GM10248 (cell line): ENCODE measurements at places on chromosomes 3 and 15.

DNA sequence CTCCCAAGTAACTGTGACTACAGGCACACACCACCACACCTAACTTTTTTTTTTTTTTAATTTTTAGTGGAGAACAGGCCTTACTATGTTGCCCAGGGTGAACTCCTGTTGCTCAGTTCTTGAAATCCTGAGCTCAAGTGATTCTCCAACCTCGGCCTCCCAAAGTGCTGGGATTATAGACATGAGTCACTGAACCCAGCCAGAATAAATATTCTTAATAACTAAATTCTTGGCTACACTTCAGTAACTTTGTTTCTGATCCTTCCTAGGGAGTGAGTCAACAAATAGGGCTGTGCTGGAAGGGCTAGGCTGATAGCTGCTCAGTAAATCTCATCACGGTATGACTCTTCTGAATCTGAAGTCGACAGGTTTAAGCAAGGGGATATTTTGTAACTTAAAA is 56.6 kb downstream of the P3H2 start:
- DNase-seq, result no peak

- DNase-seq, result no peak
Observed at GRCh38 chr3:104612218-104612617, 754.5 kb upstream of the ALCAM start.

GRCh38 chr15:90230071-90230494 is 3.7 kb downstream of the CIB1 start:
- DNase-seq, result no peak

DNA sequence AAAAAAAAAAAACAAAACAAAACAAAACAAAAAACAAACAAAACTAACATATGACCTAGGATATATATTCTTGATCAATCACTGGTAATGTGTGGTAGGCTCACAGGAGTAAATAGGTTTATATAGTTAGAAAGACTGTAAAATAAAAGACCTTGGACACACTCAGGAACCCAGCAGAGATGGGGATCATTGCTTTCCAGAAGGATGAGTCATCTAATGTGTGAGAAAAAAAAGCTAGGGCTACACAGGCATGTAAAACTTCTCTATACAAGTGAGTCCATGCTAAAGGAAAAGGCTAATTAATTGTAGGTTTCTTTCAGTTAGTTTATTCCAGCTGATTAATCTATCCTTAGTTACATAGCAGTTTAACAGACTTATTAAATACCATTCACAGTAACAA is 710.3 kb upstream of the ARPP21 start:
- no peak for DNase-seq

- no peak for DNase-seq
Observed at GRCh38 chr3:121648219-121648958, 12.3 kb downstream of the HCLS1 start.

- DNase-seq, result no peak
Observed at GRCh38 chr3:22129101-22129500, 378.1 kb upstream of the ZNF385D start.

DNA sequence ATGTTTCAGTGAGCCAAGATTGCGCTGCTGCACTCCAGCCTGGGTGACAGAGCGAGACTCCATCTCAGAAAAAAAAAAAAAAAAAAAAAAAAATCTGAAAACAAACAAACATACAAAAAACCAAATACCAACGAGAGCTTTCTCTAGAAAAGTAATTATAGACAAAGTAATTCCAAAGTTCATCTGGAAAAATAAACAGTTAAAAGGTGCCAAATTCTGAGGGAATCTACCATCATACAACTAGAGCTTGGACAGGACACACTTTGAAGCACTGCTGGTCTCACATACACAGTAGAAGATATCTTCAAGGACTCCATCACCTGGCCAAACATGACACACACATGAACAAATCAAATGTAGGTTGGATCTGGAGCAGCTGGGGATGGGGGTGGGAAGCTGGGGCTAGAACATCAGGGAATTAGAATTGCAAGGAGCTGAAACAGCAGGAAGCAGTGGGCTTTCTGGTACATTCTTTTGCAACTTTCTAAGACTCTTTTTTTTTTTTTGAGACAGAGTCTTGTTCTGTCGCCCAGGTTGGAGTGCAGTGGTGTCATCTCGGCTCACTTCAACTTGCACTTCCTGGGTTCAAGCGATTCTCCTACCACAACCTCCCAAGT is 41.1 kb upstream of the CTSH start:
- no peak for DNase-seq

DNA sequence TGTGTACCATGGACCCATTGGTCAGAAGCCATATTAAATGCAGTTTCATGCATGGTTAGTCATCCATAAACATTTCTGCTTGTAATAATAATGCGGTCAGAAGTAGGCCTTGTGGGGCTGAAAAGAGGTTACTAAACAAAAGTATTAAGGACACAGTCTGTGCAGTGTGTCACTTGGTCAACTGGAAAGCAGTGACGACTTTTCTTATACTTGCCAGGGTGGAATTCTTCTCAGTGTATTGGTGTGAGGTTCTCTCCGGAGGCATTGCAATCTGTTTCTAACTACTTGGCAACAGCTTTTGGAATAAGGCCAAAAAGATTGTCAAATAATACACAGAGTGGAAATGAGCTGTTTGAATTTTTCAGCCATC is 46.8 kb downstream of the CHL1 start:
- DNase-seq, result no peak
